ENCODE measurements at places on chromosomes 5 and 9. TPM values are rescaled to one million over a fixed set of nuclear protein-coding genes. Genes with fewer than 3 reads are reported as not detected.

Gene CCDC187
- not detected for total RNA-seq

Gene PCDHA4
- 0.10 TPM for total RNA-seq

Gene ERBIN
- total RNA-seq, result 39.6 TPM

Gene DPP7
- 155 TPM for total RNA-seq

Gene FAM81B
- total RNA-seq, result 2.9 TPM

Gene PTAR1
- total RNA-seq, result 24.9 TPM

Gene IRX2
- 3.1 TPM for total RNA-seq

Gene NFIB
- 110 TPM for total RNA-seq

Gene LECT2
- not detected for total RNA-seq

Gene TICAM2
- 3.0 TPM for total RNA-seq

Data from left ventricle myocardium superior (tissue), 1 donor.